ENCODE measurements at places on chromosomes 1 and 21. TPM values are rescaled to one million over a fixed set of nuclear protein-coding genes. Genes with fewer than 3 reads are reported as not detected.
A peak's percentile ranks its signal among the peaks of the same experiment; 100 is the strongest.

GRCh38 chr1:37732111-37732780 lies 32.7 kb downstream of the EPHA10 start:
- H3K36me3 ChIP-seq = no peaks in the 10 kb centered on the region
- H3K4me3 ChIP-seq = no peak overlapping the region
- H3K27ac ChIP-seq = no peak overlapping the region

DNA sequence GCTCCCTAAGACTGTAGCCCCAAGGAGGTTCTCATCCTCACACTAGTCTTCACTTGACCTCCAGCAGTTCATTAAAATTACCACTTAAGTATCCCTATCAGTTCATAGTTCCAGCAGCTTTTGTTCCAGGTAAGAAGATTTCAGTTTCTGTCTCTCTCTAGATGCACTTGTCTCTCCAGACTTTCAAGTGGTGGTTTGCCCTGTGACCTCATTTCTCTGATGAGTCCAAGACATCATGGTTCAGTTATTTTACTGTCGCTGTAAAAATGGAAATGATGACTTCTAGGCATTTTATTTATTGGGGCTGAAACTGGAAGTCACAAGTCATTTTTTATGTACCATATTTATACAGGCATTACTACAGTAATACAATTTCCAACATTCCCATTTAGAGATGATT lies 17.9 kb upstream of the RGS18 start:
- H3K27me3 ChIP-seq = no peaks in the 10 kb centered on the region
- no peaks in the 10 kb centered on the region for H3K4me1 ChIP-seq
- no peak overlapping the region for H3K27ac ChIP-seq
- no peak overlapping the region for H3K4me3 ChIP-seq

- no peaks in the 10 kb centered on the region for H3K36me3 ChIP-seq
- H3K27ac ChIP-seq = peak overlapping the region; percentile 84
- DNase-seq = no peak
- peak overlapping the region; percentile 64 for H3K4me3 ChIP-seq
- H3K4me1 ChIP-seq = peaks cover 37% of the 10 kb centered on the region
Observed at GRCh38 chr1:89199525-89200031, 836 bp upstream of the GBP4 start.

GRCh38 chr21:28742527-28742926 lies 250.2 kb downstream of the LTN1 start:
- no peak overlapping the region for H3K27ac ChIP-seq
- no peaks in the 10 kb centered on the region for H3K36me3 ChIP-seq
- DNase-seq = no peak
- H3K4me3 ChIP-seq = no peak overlapping the region

LRRC71 gene
- total RNA-seq = 5.3 TPM

DNA sequence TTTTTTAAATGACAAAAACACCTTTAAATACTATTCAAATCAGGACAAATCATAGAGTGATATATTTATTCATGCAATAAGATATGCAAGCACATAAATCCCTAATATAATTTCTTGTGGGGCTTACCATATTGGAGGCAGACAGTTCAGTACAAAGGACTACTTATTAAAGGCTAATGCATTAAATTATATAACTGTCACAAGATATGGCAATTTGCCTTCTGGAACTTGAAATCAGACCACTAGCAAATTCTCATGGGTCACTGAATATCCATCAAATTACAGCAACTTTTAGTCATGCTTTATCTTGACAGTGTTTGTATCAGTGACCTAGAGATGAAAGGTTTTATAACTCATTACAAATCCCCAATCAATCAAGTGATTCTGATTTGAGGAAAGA lies 54.1 kb upstream of the NCAM2 start:
- H3K27me3 ChIP-seq = no peaks in the 10 kb centered on the region
- no peak overlapping the region for H3K27ac ChIP-seq
- H3K4me3 ChIP-seq = no peak overlapping the region
- H3K36me3 ChIP-seq = no peaks in the 10 kb centered on the region
- DNase-seq = no peak
- H3K4me1 ChIP-seq = no peaks in the 10 kb centered on the region

GRCh38 chr1:81998165-81998564 lies 197.4 kb downstream of the ADGRL2 start:
- no peak for DNase-seq
- H3K4me1 ChIP-seq = no peaks in the 10 kb centered on the region
- no peaks in the 10 kb centered on the region for H3K27me3 ChIP-seq
- H3K27ac ChIP-seq = no peak overlapping the region

UBXN10 gene
- total RNA-seq = 7.8 TPM

GRCh38 chr1:6052543-6053205 lies 7.0 kb downstream of the KCNAB2 start:
- H3K27me3 ChIP-seq = no peaks in the 10 kb centered on the region
- peaks cover 13% of the 10 kb centered on the region for H3K4me1 ChIP-seq
- no peak for DNase-seq
- H3K36me3 ChIP-seq = no peaks in the 10 kb centered on the region
- no peak overlapping the region for H3K4me3 ChIP-seq

GBP5 gene
- 9.6 TPM for total RNA-seq

GRCh38 chr1:33560680-33561079 lies 88.2 kb downstream of the ZSCAN20 start:
- H3K27me3 ChIP-seq = no peaks in the 10 kb centered on the region
- no peaks in the 10 kb centered on the region for H3K4me1 ChIP-seq

GRCh38 chr1:17757426-17757825 lies 2.3 kb downstream of the ACTL8 start:
- H3K36me3 ChIP-seq = no peaks in the 10 kb centered on the region
- DNase-seq = no peak
- no peaks in the 10 kb centered on the region for H3K27me3 ChIP-seq
- H3K27ac ChIP-seq = no peak overlapping the region

DNA sequence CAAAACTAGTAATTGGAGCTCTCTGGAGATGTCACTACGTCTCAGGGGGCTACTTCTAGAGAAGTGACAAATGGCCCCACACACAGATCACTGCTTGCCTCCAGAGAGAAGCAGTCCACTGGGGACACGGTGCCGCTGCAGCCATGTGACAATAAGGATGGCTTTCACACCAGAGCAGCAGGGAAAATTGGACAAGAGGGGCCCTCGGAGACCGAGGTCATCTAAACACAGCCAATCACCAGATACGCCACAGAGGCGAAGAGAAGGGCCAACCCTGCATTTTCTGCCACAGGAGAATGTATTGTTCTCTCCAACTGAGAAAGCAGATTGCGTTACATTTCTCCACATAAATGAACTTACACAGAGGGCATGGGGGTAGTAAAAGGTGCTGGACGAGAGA lies 51.2 kb upstream of the TIAM1 start:
- H3K4me3 ChIP-seq = no peak overlapping the region
- no peaks in the 10 kb centered on the region for H3K36me3 ChIP-seq
- DNase-seq = no peak
- no peak overlapping the region for H3K27ac ChIP-seq
- H3K27me3 ChIP-seq = no peaks in the 10 kb centered on the region

SLC27A3 gene
- 99.6 TPM for total RNA-seq

GRCh38 chr1:64623750-64624191 lies 121.1 kb upstream of the RAVER2 start:
- H3K4me3 ChIP-seq = no peak overlapping the region
- H3K27me3 ChIP-seq = no peaks in the 10 kb centered on the region
- H3K36me3 ChIP-seq = no peaks in the 10 kb centered on the region
- DNase-seq = no peak
- peaks cover 13% of the 10 kb centered on the region for H3K4me1 ChIP-seq

GRCh38 chr21:30758306-30758705 lies 3.1 kb upstream of the KRTAP21-1 start:
- H3K36me3 ChIP-seq = no peaks in the 10 kb centered on the region
- no peak overlapping the region for H3K27ac ChIP-seq
- H3K4me1 ChIP-seq = no peaks in the 10 kb centered on the region
- DNase-seq = no peak
- H3K27me3 ChIP-seq = no peaks in the 10 kb centered on the region
- no peak overlapping the region for H3K4me3 ChIP-seq

GRCh38 chr1:245220381-245220985 lies 65.7 kb downstream of the KIF26B start:
- no peak overlapping the region for H3K4me3 ChIP-seq
- no peak for DNase-seq
- no peaks in the 10 kb centered on the region for H3K27me3 ChIP-seq
- no peaks in the 10 kb centered on the region for H3K4me1 ChIP-seq
- no peak overlapping the region for H3K27ac ChIP-seq
- no peaks in the 10 kb centered on the region for H3K36me3 ChIP-seq

GRCh38 chr1:35449334-35450008 lies 107.7 kb downstream of the KIAA0319L start:
- H3K27me3 ChIP-seq = no peaks in the 10 kb centered on the region
- no peak overlapping the region for H3K4me3 ChIP-seq
- peaks cover 85% of the 10 kb centered on the region for H3K36me3 ChIP-seq

CFHR5 gene
- not detected for total RNA-seq

- no peaks in the 10 kb centered on the region for H3K36me3 ChIP-seq
- H3K27ac ChIP-seq = no peak overlapping the region
- H3K4me3 ChIP-seq = no peak overlapping the region
- no peak for DNase-seq
- peaks cover 5% of the 10 kb centered on the region for H3K4me1 ChIP-seq
Observed at GRCh38 chr1:14167884-14168283, 430.6 kb upstream of the KAZN start.

- H3K27me3 ChIP-seq = no peaks in the 10 kb centered on the region
- peaks cover 66% of the 10 kb centered on the region for H3K36me3 ChIP-seq
Observed at GRCh38 chr1:22527555-22528296, 35.6 kb upstream of the EPHA8 start.

- no peaks in the 10 kb centered on the region for H3K36me3 ChIP-seq
- no peak for DNase-seq
- no peak overlapping the region for H3K27ac ChIP-seq
- H3K4me1 ChIP-seq = no peaks in the 10 kb centered on the region
Observed at GRCh38 chr1:217188280-217189237, 442.3 kb downstream of the GPATCH2 start.

GRCh38 chr1:38225745-38226144 lies 179.2 kb upstream of the POU3F1 start:
- H3K4me3 ChIP-seq = no peak overlapping the region
- no peaks in the 10 kb centered on the region for H3K4me1 ChIP-seq
- no peak overlapping the region for H3K27ac ChIP-seq
- DNase-seq = no peak
- H3K36me3 ChIP-seq = no peaks in the 10 kb centered on the region

DNA sequence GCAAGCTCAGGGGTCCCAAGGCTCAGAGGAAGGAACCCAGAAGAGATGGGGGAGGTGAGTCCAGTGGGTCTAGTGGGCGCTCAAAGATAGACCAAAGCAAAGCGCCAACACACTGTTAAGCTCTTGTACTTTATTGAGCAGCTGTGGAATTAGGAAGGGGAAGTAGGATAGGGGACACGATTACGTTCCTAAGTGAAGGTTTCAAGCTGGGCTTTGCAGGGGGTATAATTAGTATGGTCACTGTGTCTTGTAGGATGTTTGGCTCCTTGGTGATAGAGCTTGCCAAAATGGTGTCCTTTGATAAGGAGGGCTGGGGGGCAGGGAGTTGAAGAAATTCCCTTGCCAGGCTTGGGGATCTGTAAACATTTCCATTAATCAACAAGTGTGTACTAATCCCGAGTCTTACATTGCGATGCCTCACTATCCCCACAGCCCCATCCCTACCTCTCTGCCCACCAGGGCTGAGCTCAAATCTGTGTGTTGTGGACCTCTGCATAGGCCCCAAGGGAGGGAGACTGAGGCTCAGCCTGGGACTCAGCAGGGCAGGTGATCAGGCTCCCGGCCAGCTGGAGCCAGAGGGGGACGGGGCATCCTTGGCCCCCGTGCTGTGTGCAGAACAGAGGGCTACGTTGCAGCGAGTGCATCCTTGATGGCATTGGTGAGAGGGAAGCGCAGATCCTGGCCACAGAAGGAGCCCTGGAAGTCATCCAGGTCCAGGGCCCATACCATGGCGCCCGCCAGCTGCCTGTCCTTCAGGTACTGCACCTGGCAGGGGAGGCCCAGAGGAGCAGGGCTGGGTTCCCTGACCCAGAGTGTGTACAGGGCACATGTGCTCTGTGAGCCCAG lies 3.4 kb upstream of the MYBPH start:
- no peak overlapping the region for H3K27ac ChIP-seq
- no peaks in the 10 kb centered on the region for H3K27me3 ChIP-seq
- H3K36me3 ChIP-seq = no peaks in the 10 kb centered on the region
- H3K4me3 ChIP-seq = no peak overlapping the region

DNA sequence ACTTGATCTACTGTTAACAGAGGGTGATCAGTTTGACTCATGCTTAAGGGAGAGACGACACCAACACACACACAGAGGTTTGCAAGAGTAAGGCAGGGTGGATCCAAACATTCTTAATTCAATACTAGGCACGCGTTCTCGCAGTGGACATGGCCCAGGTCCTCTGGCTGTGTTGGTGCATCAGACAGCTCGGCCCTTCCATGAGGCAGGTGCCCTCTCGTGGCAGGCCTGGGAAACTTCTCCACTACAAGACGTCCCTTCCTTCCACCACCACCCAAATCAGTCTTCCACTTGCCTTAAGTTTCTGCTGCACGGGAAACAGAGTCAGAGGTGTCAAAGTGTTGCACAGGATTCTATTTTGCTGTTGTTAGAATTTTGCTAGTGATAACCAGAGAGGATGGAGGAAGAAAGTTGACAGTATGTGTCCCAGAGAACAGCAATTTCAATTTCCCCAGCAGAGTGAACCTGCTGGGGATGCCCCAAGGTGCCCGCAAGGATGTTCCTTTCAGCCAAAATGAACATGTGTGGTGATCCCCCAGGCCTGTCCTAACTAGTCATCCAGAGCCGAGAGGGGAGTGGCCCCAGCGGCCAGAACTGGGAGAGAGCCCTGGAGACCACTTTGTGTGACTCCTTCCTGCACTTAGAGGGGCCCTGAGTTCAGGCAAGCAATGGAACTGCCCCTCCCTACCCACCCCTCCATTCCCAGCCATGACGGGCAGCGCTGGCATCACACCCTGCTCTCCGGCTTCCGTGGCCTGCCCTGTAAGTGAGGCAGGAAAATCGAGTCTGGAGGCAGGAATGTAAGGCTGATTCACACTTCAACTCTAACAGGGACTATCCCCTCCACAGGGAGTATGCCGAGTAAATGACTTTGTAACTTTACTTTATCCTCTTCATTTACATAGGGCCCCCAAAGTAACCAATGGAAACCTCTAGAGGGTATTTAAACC lies 34.8 kb downstream of the MX1 start:
- H3K27ac ChIP-seq = no peak overlapping the region
- peak; percentile 83 for DNase-seq
- H3K4me3 ChIP-seq = no peak overlapping the region

PDZK1 gene
- not detected for total RNA-seq

- DNase-seq = no peak
- H3K27ac ChIP-seq = no peak overlapping the region
- no peak overlapping the region for H3K4me3 ChIP-seq
- peaks cover 7% of the 10 kb centered on the region for H3K4me1 ChIP-seq
Observed at GRCh38 chr1:186534401-186534800, 73.5 kb upstream of the PDC start.

PCBP3 gene
- total RNA-seq = 4.5 TPM

PM20D1 gene
- 0.30 TPM for total RNA-seq

GRCh38 chr1:47849591-47850261 lies 147.5 kb downstream of the TRABD2B start:
- no peaks in the 10 kb centered on the region for H3K36me3 ChIP-seq
- no peak overlapping the region for H3K4me3 ChIP-seq
- no peak for DNase-seq
- no peaks in the 10 kb centered on the region for H3K27me3 ChIP-seq
- H3K27ac ChIP-seq = no peak overlapping the region

Measured in lower lobe of right lung (tissue), 2 donors.